ENCODE measurements at places on chromosomes 13 and 19. TPM values are rescaled to one million over a fixed set of nuclear protein-coding genes. Genes with fewer than 3 reads are reported as not detected.

DNA sequence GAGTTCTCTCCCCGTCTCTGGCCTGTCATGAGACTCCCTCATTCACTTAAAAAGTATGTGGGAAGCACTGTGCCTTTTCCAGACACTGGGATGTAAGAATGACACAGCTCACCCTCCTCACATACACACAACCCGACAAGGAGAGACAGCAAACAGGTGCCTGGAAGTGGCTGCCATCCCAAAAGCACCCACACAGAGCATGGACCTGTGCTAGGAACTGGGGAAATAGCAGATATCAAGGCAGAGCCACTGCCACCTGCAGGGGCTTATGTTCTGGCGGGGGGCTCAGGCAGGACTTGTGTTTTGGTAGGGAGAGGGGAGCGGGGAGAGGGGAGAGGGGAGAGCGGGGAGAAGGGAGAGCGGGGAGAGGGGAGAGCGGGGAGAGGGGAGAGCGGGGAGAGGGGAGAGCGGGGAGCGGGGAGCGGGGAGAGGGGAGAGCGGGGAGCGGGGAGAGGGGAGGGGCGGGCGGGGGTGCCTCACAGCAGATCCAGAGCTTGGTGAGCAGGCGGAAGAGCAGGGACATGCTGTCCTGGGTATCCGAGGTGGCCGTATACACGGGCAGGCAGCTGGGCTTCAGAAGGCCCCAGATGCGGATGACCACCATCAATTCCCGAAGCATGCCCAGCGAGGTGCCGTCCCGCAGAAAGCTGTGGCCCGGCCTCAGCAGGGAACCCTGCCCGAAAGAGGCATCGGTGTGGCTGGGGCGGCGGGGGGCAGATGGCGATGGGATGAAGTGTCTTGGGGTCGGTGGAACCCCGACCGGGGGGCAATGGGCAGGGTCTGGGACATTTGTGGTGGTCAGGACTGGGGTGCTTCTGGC is 12.2 kb downstream of the CFD start:
- DNase-seq: no peak
- H3K4me1 ChIP-seq: peaks cover 5% of the 10 kb centered on the region
- H3K27me3 ChIP-seq: no peaks in the 10 kb centered on the region
- no peak overlapping the region for H3K4me3 ChIP-seq

- no peak overlapping the region for H3K27ac ChIP-seq
- H3K4me3 ChIP-seq: no peak overlapping the region
- H3K4me1 ChIP-seq: no peaks in the 10 kb centered on the region
- DNase-seq: no peak
- no peaks in the 10 kb centered on the region for H3K36me3 ChIP-seq
- no peaks in the 10 kb centered on the region for H3K27me3 ChIP-seq
These were observed 292.4 kb upstream of the TSHZ3 start for GRCh38 chr19:31641591-31641990.

- no peaks in the 10 kb centered on the region for H3K4me1 ChIP-seq
- DNase-seq: no peak
- no peaks in the 10 kb centered on the region for H3K27me3 ChIP-seq
- H3K36me3 ChIP-seq: no peaks in the 10 kb centered on the region
- H3K27ac ChIP-seq: no peak overlapping the region
- H3K4me3 ChIP-seq: no peak overlapping the region
These were observed 17.7 kb downstream of the ZNF763 start for GRCh38 chr19:11982526-11982925.

- H3K4me1 ChIP-seq: peaks cover 8% of the 10 kb centered on the region
- no peak overlapping the region for H3K27ac ChIP-seq
- no peak overlapping the region for H3K4me3 ChIP-seq
- DNase-seq: no peak
These were observed 74.1 kb downstream of the DCLK1 start for GRCh38 chr13:36057041-36057440.

GRCh38 chr13:112132619-112133018 is 65.7 kb downstream of the SOX1 start:
- no peak for DNase-seq
- H3K36me3 ChIP-seq: no peaks in the 10 kb centered on the region
- no peak overlapping the region for H3K27ac ChIP-seq

DNA sequence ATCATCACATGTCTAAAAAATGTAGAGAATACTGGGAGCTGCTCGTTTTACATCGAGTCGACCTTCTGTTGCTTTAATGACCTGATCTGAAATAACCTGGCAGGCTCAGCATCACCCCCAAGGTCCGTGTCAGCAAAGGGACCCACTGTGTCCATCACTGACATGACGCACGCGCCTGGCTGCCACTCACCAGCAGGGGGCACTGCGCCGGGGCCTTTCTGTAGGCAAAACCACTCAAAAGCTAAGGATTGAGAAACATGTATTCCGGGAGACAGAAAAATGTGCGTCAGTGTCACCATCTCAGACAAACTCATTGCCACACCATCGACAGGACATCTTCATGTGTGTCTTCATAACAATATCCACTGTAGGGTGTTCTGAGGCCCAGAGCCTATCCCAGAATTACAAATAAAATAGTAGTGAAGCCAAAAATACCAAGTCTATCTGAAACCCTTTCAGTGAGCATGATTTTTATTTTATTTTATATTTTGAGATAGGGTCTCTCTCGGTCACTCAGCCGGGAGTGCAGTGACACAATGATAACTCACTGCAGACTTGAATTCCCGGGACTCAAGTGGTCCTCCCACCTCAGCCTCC is 130.3 kb upstream of the LSM14A start:
- H3K36me3 ChIP-seq: no peaks in the 10 kb centered on the region
- no peak overlapping the region for H3K27ac ChIP-seq
- no peaks in the 10 kb centered on the region for H3K4me1 ChIP-seq
- H3K4me3 ChIP-seq: no peak overlapping the region
- DNase-seq: peak; percentile 31

DNA sequence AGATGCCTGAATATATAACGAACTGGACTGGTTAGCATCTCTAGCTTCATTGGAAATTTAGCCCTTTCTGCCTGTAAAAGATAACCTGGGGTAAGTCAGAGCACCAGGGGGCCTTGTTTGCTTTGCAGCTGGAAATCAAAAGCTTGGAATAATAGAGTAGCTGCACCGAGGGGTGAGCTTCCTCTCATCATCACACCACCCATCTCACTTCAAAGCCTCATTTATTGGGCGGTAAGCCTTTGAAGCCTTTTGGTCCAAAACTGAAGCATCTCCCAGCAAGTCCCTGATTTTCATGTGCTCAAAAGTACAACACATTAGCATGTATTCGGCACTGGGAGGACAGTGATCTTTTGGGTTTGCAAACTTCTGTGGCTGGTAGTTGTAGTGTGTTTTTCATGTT is 405.1 kb downstream of the FOXO1 start:
- no peak for DNase-seq
- no peaks in the 10 kb centered on the region for H3K4me1 ChIP-seq
- H3K36me3 ChIP-seq: no peaks in the 10 kb centered on the region
- no peaks in the 10 kb centered on the region for H3K27me3 ChIP-seq
- H3K4me3 ChIP-seq: no peak overlapping the region

DNA sequence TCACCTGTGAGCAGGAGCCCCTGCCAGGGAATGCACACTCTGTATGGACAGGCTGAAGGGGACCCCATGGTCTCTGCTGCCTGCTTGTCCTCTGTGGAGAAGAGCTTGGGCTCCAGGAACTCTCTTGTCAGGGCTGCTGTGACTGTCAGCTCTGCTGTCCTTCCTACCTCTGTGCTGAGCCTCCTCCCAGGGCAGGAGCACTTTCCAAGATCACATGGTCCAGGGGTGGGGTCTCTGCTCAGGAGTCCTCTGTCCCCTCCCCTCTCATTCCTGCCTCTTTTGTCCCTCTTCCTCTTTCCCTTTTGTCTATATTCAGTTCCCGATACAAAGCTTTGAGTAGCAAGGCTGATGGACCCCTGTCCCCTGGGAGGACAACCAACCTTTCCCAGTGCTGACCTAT is at the start of gene CEACAM7:
Gene CEACAM7 (minus strand): TSS at position 173 of the 400 bp plus-strand sequence. CDS start 105 bp downstream, at position 68.
- no peak within 1 kb of the TSS for H3K27ac ChIP-seq
- no peaks in the 10 kb centered on the region for H3K27me3 ChIP-seq
- H3K36me3 ChIP-seq: no peaks in the 10 kb centered on the region
- H3K4me1 ChIP-seq: no peaks in the 10 kb centered on the region
- DNase-seq: no peak

GRCh38 chr19:43560687-43561086 is 14.6 kb downstream of the XRCC1 start:
- H3K4me1 ChIP-seq: no peaks in the 10 kb centered on the region
- H3K27me3 ChIP-seq: no peaks in the 10 kb centered on the region
- no peak overlapping the region for H3K4me3 ChIP-seq
- H3K36me3 ChIP-seq: no peaks in the 10 kb centered on the region

- no peaks in the 10 kb centered on the region for H3K27me3 ChIP-seq
- no peaks in the 10 kb centered on the region for H3K36me3 ChIP-seq
- H3K27ac ChIP-seq: peak overlapping the region; percentile 46
These were observed 14.2 kb downstream of the TSHZ3 start for GRCh38 chr19:31334849-31335624.

DNA sequence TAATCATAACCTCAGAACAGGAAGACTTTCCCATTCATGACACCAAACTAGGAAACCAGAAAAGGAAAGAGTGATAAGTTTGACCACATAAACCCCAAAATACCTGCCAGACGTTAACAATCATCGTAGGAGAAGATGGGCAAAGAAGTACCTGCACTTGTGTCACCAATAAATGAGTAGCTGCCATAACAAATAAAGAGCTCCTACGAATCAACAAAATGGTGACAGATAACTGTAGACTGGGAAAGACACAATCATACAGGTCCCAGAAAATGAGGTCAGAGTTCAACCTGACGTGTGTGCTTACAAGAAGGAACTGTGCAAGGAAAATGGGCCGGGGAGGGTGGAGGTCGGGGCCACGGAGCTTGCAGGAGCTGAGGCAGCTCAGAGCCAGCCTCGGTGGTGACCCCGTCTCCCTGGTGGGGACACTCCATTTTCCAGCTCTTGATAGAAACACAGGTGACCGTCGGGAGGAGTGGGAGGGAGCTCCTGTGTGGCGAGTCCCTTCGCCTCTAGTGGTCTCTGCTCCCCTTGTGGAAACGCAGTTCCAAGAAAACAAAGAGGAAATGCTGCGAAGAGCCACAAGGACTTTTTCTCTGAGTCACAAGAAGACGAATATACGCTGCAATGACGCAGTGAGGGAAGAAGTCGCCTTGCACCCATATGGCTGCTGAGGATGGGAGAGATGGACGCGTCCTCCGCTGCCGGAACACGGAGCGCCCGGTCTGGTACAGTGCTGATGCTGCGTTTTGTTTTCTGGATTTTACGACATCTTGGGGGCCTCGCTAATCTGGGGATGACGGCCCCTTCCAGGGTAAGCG is 9.5 kb downstream of the PIP5K1C start:
- H3K27ac ChIP-seq: no peak overlapping the region
- no peak for DNase-seq

Gene ADGRL1
- total RNA-seq: 2.4 TPM

Gene IGLON5
- total RNA-seq: not detected

Gene ADAMTSL5
- total RNA-seq: 3.5 TPM

Gene MTIF3
- 102 TPM for total RNA-seq

Gene UNC13A
- 0.29 TPM for total RNA-seq

Gene ZNF610
- 0.29 TPM for total RNA-seq

Gene FPR1
- total RNA-seq: 0.51 TPM

Gene KIR2DL4
- not detected for total RNA-seq

Data from uterus (tissue), 4 donors.